ENCODE measurements at places on chromosomes 11 and 22.
A peak's percentile ranks its signal among the peaks of the same experiment; 100 is the strongest.

DNA sequence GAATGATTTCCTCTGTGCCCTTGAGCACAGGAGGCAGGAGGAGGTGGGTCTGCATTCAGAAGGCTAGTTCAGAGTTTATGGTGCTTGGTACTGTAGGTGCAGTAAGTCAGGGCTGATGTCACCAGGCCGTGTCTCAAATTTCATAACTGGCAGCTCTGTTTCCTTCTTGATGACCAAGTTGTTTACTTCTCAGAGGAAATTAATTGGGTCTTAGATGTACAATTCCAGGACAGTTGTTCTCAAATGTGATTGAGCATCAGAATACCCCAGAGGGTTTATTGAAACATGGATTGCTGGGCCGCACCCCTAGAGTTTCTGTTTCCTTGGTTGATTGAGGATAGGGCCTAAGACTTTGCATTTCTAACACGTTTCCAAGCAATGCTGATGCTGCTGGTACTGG is 6.2 kb downstream of the AMOTL1 start:
- no peak for DNase-seq

DNA sequence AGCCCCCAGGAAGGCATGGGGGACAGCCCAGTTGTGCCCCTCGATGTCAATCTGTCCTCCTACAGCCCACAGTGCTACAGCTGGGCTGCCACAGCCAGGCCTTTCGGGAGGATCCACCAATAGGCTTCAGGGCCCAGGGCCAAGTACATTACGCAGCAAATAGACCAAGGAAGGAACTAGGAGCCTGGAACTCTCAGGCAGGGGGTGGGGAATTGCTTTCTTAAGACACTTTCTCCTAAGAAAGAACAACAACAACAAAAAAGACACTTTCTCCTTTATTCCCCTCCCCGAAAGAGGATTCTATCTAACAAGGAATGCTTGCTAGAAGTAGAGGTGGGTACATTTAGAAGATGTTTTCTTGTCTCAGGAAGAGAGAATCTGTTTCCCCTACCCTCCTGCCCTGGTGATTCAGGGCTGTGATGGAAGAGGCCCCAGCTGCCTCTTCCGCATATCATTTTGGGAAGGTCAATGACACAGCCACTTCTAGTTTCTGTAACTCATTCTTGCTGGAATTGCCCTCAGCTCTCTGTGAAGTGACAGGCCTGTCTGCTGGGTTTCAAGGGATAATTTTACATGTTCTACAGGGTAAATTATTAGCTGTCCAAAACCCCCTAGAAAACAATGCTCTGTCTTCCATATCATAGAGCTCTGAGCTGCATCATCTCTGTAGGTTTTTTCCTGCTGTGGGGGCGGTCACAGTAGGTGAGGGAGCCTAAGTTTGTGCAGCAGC is 6.0 kb upstream of the MALAT1 start:
- DNase-seq = peak; percentile 88

- DNase-seq = no peak
These were observed 57.0 kb upstream of the CD5 start for GRCh38 chr11:61045271-61045670.

GRCh38 chr11:16917941-16918340 is 96.3 kb downstream of the PLEKHA7 start:
- DNase-seq = no peak

DNA sequence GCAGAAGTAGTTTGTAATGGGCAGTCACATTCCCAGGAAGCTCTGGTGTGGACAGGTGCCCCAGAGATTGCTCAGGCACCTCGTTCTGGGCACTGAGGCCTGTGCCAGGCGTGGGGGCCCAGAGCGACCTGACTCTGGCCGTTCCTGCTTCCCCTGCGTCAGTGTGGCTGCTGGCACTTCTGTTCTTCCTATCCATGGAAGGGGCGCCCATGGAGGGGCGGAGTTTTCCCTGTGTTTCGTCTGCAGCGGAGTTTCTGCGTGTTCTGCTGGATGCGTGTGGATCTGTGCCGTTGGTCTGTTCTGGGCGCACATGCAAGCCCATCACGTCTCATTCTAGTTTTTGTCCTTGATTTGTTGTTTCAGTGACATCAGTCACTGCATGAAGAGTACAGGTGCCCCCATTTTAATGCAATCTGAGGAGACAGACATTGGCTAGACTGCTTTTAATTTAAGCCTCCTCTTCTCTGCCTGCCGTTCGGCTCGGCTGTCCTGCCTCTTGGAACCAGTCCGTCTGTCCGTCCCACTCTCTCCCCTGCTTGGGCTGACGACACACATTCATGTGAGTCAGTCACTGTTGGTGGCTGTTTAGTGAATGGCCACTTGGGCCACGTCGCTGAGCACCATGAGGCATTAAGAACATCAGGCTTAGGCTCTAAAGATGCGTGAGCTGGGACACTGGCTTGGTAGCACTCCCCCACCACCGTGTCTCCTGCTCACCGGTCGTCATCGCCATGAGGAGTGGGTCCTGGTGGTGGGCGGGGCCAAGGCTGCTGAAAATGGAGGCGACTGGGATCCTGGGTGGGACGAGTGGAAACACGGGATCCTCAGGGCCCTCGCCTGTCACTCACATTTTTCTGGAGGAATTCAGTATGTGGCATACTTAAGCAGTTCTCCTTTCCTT is 255.8 kb downstream of the TBC1D22A start:
- no peak for DNase-seq

DNA sequence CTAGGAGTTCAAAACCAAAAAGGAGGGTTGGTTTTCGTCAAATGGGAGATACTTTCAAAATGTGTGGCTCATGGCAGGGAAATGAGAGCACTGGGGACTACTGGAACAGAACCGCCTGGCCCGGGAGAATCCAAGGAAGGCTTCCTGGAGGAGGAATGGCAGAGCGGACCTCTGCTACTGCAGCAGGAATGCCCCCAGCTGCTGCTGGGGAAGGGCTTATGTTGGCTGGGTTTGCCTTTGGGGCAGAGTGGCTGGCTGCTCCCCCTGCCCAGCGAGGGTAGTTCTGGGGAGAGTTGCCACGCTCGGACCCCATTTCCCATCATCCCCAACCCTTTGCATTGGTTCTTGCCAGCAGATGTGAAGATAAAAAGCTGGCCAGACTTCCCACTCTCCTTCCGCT is 10.6 kb upstream of the APOBEC3A start:
- DNase-seq = no peak

GRCh38 chr11:17014833-17015626 is 816 bp upstream of the PLEKHA7 start:
- DNase-seq = peak; percentile 18

GRCh38 chr11:30016588-30017363 is at the start of gene KCNA4:
KCNA4 (minus strand) TSS chr11:30017030; CDS start chr11:30012678, 4,352 bp downstream.
- DNase-seq = peak; percentile 28

DNA sequence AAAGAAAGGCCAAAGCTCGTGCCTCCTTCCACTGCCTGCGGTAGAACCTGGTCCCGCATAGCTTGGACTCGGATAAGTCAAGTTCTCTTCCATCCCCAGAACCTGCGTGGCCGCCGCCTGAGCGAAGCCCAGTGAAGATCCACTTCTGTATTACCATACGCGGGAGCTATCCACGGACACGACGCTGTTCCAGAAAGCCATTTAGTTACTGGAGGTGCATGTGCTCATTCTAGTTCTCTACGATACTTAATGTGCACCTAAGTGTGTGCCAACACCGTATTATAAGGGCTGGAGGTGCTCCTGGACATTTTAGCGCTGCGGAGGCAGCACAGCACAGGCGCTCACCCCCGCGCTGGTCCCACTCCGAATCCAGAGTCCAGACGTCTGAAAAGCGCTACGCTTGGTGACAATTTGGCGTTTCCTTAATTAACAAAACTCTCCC is 1.4 kb downstream of the WT1 start:
- DNase-seq = no peak

- DNase-seq = no peak
These were observed 2.6 kb upstream of the PATL1 start for GRCh38 chr11:59671471-59671870.

- no peak for DNase-seq
These were observed 10.6 kb downstream of the TBC1D22A start for GRCh38 chr22:46773076-46773475.

DNA sequence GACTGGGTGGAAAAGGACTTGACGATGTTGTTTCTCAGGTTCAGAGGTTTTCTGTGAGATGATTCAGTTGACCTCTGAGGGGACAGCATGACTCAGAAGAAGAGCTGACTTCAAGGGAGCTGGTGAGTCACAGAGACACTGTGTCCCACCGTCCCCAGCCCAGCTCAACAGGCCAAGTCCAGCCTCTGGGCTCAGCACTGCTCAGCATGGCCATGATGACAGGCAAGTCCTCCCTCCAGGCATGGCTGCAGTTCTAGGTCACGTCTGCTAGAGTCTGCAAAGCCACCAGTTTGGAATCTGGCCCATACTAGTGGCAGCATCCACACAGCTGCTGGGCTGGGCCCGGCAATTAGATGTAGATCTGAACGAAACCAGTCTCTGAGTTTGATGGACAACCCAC is 12.9 kb downstream of the TRIM29 start:
- peak; percentile 41 for DNase-seq

DNA sequence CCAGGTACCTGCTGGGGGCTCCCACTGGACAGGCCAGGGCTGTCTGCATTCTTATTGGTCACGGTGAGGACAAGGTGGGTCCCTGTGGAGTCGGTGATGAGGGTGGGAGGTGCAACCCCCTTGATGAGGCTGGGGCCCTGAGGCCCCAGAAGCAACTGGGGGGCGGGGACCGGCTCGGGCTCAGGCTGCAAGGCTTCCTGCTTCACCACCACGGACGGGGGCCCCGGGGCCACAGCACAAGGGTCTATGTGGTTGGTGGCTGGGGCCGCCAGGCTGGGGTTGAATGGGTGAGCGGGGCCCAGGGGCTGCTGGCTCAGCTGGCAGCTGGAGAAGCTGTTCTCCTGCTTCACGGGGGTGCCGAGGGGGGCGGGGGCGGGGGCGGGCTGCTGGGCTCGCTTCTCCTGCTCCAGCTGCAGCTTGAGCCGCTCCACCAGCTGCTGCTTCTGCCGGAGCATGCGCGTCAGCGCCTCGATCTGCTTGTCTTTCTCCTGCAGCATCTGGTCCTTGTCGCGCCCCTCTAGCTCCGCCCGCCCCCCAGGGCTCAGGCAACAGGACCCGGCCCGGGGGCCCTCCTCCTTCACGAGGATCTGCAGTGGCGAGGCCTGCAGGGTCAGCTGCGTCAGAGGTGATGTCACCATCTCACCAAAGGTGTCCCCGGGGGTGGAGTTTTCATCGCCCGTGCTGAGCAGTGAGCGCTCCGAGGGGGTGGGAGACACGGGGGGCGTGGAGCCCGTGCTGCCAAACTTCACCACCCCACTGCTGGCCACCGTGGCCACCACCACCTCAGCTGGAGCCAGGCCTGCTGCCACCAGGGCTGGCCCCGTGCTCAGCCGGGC is 48.2 kb downstream of the SGSM3 start:
- peak; percentile 19 for DNase-seq

DNA sequence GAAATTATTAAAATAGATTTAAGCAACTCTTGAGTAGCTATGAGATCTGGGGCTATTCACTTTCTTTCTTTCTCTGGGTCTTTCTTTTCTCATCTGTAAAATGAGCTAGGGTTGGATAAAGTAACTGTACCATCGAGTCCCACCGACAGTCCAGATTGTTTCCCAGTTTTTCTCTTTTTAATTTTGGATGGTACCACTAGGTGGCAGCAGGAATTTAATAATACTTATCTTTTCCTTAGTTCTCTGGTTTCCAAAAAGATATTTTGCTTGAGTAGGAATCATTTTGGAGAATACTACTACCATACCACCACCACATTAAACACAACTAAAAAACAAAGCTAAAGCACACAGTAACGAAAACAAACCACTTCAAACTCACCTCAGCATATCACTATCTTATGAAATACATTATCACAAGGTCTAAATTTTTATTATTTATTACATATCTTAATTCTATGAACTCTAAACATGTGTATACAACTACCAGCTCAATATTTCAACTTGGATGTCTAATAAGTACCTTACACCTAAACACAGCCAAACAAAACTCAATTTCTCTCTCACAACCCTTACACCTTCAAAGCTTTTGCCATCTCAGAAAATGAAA is 584.0 kb downstream of the KCNA4 start:
- DNase-seq = peak; percentile 8

DNA sequence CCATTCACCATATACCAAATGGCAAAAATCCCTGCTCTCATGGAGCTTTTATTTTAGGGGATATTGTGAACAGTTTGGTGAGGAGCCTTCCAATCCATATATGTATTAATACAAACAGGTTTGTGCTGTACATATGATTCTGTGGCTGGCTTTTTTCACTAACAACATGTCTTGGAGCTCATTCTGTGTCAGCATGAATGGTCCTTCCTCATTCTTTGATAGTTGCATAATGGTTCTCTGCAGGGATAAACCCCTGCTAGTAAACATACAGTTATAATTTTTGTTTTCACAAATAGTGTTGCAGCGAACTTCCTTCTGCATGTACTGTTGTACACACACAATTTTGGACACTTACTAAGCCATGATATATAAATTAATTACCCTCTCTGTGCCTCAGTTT is 8.3 kb downstream of the PRR5L start:
- DNase-seq = no peak

GRCh38 chr11:65293909-65294381 is 20.7 kb upstream of the CDC42EP2 start:
- DNase-seq = no peak

DNA sequence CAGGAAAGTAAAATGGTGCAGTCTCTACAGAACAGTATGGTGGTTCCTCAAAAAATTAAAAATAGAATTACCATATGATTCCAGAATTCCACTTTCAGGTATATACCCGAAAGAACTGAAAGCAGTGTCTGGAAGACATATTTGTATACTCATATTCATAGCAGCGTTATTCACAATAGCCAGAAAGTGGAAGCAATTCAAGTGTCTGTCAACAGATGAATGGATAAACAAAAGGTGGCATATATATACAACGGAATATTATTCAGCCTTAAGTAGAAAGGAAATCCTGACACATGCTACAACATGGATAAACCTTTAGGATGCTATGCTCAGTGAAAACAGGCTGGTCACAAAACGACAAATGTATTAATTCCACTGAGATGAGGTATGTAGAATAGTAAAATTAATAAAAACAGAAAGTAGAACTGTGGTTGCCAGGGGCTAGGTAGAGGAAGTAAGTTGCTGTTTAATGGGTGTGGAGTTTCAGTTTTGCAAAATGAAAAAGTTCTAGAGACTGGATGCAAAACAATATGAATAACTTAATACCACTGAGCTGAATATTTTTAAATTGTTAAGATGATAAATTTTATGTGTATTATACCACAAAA is 14.5 kb downstream of the SAA1 start:
- no peak for DNase-seq

DNA sequence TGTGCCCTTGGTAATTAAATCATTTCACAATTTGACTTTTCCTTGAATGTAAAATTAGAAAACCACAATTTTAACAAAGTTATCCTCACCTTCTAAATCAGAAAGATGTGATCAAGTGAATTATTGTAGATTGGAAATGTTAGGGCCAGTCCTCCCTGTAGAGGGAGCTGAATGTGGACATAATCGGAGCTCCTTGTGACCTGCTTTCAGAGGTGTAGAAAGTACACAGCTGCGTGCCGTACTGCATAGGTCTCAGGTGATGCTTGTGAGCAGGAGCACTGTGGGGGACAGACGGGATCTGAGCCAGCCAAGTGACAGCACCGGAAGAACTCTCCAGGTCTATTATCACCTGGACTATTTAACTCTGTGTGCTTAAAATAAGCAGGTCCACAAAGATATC is 338.0 kb downstream of the AASDHPPT start:
- no peak for DNase-seq

- no peak for DNase-seq
These were observed 343.0 kb upstream of the NCAM1 start for GRCh38 chr11:112617977-112618826.

Data from K562 (cell line).